ENCODE measurements at places on chromosomes 12 and 14.

- no peak for DNase-seq
Measured at GRCh38 chr12:94433744-94434143, 25.9 kb downstream of the CEP83 start.

DNA sequence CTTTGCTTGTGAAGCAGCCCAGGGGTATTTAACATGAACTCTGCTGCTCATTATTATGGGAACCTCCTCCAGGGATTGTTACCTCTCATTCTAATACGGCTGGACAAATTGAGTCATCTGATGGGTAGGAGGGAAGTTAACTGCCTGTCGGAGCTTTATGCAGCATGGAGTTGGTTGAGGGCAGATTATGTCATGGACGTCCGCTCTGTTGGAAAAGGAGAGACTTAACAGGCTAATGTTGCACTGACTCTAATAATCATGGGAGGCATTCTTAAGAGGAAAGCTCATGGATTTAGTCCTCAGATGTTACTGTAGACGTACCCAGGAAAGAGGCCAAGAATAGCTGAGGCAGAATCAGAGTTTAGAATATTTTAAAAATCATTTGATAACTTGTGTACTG is 9.9 kb downstream of the POP5 start:
- DNase-seq = no peak

- no peak for DNase-seq
Measured at GRCh38 chr14:59852350-59852749, 18.2 kb downstream of the RTN1 start.

DNA sequence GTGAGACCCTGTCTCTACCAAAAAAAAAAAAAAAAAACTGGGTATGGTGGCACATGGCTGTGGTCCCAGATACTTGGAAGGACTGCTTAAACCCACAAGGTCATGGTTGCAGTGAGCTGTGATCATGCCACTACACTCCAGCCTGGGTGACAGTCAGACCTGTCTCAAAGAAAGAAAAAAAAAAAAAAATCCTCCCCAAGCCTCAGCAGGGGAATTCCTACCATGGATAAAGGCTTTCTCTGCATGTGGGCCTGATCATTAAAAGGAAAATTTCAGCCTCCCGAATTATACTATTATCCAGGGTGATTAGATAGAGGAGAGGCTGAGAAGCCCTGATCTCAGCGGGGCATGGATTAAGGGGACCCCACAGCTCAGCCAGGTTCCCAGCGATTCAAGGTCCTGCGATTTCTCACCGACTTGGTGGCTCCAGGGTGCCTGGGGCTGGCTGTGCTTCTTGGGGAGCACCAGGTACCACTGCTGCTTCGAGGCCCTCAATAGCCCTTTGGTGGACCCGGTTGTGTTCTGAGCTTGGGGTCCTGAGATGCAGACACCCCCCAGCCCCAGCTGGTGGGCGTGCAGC is 5.6 kb downstream of the SH2B3 start:
- DNase-seq = no peak

DNA sequence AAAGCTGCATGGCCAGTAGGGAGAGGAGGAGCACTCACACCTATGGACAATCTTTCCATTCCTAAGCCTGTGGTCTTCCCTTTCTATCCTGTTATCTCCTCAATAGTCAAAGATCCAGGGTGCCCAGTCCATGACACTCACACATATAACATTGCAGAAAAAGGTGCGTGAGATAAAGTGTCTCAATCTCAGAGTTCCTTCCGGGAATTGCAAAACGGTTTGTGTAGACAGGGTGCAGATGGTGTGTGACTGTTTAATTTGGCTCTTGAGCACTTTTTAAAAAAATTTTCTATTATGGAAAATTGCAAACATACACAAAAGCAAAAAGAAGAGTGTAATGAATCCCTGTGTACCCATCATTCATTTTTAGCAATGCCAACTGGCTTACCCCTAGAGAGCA is 1493.6 kb downstream of the AACS start:
- no peak for DNase-seq

DNA sequence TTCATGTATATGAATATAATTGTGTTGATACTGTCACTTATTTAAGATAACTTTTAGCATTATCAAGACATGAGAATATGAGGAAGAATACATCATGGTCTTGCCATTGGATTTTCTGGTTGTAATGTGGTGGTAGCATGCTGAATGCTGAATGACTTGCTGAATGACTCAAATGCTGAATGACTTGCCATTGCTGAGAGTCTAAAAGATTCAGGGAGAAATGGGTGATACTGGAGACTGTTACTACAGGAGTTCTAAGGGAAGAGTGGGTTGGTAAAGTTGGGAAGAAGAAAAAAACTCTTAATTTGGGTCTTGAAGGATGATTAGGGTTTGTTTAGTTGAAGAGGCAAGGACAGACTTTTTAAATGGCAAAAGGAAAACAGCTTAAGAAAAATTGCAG is 72.1 kb upstream of the MANSC4 start:
- no peak for DNase-seq

DNA sequence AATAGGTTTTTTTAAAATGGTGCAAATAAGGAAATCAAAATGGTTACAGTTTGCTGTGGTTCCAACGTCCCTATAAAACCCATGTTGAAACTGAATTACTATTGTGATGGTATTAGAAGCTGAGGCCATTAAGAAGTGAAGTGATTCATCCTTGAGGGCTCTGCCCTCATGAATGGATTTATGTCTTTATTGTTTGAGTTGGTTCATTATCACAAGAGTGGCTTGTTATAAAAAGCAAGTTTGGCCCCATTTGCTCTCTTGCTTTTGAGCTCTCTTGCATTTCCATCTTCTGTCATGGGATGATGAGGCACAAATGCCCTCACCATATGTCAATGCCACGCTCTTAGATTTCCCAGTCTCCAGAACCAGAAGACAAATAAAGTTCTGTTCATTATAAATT is 62.3 kb downstream of the PRKD1 start:
- no peak for DNase-seq
